ENCODE measurements at places on chromosomes 2 and 18.

DNA sequence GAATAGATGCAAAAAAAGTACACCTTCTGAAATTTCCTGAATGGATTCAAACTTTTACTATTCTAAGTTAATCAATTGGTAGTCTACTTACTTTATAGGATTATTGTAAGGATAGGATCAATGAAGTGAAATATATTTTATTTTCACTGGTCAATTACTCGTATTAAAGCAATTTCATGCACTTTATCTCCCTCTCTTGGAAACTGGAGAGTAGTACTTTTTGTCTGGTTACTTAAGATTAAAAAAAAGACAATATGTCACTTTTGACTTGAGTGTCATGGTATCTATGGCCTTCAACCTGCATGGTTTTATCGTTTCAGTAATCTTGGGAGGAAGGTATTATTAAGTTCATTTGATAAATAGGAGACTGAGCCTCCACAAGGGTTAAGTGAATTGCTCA lies 1.0 kb upstream of the KYNU start:
- no peak for DNase-seq

DNA sequence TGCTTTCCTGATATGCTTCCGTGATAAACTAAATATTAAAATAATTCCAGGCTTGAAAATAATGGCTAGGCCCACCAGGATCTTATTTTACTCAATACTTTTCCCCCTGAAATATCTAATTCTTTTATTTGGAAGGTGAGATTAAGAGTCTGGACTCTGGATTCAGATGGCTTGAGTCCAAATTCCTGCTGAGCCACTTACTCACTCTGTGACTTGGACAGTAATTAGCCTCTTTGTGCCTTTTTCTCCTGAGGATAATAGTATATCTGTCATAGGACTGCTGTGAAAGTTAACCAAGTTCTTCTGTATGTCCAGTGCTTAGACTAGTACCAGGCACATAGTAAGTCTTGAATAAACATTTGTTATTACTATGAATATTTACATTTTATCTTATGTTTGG lies 127.3 kb upstream of the ERBB4 start:
- no peak for DNase-seq

GRCh38 chr2:137454886-137455285 lies 509.4 kb upstream of the HNMT start:
- DNase-seq: no peak

- DNase-seq: no peak
Observed at GRCh38 chr2:216392945-216393840, 19.1 kb upstream of the SMARCAL1 start.

DNA sequence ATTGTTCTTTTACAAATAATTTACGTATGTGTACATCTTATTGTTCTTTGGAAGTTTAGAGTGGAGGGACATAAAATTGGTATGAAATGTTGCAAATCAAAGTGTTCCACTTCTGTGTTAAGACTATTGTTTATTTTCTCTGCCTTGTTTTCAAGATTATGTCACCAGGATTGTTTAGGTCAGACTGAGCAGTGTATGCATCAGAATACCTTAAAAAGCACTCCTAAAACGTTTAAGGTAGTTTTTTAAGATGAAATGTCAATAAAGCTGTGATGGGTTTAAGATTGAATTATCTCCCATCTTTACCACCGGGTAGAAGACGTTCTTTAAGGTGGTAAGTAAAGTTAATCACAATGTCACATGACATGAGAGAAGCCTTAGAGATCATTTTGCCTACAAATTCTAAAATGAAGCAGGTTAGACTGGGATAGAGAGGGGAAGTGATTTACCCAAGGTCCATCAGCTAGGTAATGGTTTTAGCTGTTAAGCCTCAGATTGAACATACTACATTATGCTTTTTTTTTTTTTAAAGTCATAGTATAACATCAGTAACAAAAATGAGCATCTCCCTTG lies 10.6 kb downstream of the VAPA start:
- DNase-seq: no peak

GRCh38 chr2:144711084-144711483 lies 191.2 kb upstream of the ZEB2 start:
- no peak for DNase-seq

DNA sequence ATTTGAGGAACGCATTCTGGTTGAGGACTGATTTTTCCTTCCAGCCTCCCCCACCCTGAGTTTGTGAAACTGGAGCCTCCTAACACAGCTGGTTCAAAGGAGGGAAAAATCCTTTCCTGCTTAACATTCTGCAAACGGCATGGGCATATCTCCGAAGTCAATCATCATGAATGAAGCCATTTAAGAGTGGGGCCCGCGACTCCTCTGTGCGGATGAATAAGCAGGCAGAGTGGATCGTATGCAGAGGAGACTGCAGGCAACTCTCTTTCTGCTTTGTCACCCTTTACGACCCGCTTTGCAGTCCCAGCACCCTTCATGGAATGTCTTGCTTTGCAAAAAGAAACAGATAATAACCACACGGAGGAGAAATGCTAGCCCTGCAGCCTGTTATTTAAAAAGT lies 305.2 kb downstream of the CLIP4 start:
- peak; percentile 11 for DNase-seq

GRCh38 chr18:9329471-9329870 lies 5.1 kb upstream of the TWSG1 start:
- no peak for DNase-seq

GRCh38 chr2:141362311-141362710 lies 768.5 kb downstream of the LRP1B start:
- DNase-seq: no peak
